ENCODE measurements at places on chromosomes 2 and 18.

GRCh38 chr18:45103319-45104048, 422.8 kb downstream of the SETBP1 start:
- no peak for DNase-seq

DNA sequence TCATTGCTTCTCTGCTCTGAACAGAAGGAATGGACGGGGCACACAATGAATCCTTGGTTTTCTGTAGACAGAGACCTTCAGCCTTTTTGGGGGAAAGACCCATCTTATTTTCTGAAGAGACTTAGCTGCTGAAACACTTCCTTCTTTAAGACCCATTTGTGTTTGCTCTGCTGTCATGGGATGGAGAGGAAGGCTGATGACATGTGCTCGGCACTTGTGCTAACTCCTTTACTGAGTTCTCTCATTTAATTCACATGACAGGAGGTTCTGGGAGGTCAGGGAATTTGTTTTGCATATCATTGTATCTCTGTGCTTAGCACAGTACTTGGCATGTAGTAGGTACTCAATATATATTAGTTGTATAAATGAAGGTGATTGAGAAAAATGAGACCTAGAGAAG, 39.0 kb downstream of the OXER1 start:
- no peak for DNase-seq

DNA sequence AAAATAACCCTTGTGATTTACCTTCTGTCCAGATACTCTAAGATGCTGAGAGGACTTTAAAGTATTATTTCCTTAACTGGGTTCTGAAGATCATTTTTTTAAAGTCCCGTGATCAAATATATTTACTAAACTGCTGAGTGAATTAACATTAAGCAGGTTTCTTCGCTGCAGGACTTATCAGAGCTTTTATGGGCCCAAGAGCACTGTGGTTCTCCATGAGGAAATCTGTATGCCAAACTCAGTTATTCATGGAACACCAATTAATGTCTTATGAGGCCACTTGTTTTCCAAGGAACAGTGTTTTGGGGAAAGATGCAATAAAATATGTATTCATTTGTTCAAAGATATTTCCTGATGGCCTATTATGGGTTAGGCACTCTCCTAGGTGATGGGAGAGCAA, 80.1 kb upstream of the ATG16L1 start:
- no peak for DNase-seq

- DNase-seq, result no peak
These were observed 27.6 kb downstream of the AAK1 start for GRCh38 chr2:69615969-69616368.

DNA sequence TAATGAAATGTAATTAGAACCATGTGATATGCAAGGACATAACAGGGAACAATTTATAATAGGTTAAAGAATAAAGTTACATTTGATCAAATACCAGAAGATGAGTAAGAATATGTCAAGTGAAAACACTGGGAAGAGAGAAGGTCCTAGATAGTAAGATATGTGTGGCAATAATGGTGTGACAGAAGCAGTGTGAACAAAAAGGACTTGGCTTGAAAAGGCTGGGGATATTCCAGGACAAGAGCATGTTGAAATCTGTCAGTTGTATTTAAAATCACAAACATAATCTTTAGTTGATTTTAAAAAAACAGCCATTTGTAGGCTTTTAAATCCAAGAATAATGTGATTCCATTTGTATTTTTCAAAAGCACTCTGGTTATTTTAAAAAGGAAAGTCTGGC, 1399.9 kb upstream of the SLC39A10 start:
- no peak for DNase-seq

DNA sequence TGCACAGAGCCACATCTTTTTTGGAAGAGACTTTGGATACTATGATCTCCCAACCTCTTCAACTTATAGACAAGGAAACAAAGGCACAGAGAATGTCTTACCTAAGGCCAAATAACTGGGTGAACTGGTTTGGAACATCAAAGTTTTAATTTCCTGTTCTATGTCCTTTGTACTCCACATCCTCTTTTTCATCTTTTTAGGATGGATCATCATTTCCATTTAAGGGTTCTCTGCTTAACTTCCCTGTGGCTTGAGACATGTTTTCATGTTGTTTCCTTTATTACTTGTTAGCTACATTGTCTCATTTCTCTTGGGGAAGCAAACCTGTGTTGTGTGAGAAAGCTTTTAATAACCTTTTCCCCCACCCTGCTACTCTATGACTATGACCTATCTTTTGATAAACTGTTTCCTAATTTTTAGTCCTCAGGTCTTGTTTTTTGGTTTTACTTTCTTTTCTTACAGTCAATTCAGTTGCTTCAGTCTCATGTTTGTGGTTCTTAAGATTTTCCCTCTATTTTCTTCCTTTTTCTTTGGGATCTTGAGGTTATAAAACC, 22.5 kb upstream of the RMND5A start:
- DNase-seq, result no peak

DNA sequence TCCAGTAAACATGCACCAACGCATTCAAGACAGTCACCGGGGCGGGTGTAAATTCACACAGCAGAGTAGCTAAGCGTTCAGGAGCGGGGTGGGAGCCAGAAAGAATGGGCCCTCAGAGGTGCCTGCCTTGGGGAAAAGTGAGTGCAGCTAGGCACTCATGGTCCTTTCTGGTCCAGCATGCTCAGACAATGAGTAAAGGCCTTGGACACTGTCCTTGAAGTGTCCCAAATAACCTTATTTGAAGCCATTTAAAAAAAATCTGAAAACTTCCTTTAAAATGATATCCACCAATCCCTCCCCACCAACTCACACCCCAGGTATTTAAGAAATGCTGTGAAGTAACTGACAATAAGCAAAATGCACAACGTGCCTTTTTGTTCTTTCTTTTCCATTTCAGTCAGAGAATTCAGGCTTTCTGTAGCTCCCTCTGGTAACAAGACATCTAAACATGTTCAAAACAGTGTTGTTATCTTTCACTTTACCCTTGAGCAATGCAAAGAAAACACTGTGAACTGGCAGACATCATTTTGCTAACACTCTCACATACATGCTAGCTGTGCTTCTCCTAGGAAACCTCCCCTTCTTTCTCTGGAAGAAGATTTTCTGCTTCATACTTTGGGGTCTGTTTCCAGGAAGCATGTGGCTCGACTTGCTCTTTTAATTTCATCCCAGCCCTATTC, 445.1 kb upstream of the SPRED2 start:
- no peak for DNase-seq

DNA sequence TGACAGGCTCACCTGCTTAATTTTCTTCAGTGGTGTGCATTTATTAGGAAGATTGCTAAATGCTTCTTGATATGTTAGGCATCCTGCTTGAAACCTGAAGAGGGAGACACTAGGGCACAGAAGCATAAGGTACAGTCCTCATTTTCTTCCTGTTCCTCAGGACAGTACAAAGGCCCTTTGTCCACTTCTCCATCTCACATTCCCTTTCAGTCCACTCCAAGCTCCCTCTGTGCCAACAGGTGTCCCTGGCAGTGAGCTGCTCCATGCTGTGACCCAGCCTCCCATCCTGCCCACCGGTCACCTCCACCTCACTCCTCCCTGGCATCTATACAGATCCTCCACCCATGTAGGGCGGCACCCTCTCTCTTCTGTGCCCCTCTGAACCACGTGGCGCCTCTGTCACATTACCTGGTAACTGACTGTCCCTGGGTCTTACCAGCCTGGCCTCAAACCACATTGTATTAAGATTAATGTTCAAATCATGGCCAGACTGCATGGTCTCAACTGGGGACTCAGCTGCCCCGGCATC, 162.8 kb downstream of the VAPA start:
- no peak for DNase-seq

GRCh38 chr2:122009561-122009960, 254.1 kb downstream of the TSN start:
- DNase-seq, result no peak

GRCh38 chr2:226683944-226684562, 115.6 kb downstream of the IRS1 start:
- DNase-seq, result no peak

DNA sequence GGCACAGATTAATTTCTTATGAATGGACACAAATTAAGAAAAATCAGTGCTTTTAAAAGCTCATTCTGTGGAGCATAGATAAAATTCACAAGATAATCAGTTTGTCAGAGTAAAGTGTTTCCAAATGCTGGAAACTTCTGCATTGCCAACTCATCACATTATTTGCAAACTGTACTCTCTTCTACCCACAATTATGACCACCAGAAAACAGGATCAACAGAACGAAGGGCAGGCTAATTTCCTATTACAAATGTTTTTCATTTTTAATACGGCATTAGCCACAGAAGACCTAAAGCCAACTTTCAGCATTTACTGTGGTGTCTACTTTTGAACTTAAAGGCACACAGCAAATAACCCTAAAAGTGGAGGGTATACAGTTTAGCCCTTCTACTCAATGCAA, 6.0 kb downstream of the IRS1 start:
- DNase-seq, result no peak

DNA sequence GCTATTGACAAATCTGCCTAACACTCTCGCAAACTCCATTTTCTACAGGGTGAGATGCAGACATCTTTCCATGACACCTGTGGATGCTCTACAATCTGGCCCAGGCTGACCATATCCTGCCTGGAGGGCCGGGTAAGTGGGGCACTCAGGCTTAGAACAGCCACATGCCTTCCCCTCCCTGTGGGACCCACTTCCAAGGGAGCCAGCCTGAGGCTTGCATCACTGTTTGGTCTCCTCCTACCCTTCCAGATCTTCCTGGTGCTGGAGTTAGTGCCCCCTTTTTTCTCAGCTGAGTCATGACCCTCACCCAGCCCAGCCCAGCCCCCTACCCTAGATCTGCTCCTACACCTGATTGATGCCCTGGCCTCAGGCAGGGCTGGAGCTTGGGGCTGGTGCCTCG, 150.2 kb upstream of the MSH6 start:
- DNase-seq, result no peak

GRCh38 chr2:240325016-240326007, 110.2 kb upstream of the GPC1 start:
- no peak for DNase-seq

DNA sequence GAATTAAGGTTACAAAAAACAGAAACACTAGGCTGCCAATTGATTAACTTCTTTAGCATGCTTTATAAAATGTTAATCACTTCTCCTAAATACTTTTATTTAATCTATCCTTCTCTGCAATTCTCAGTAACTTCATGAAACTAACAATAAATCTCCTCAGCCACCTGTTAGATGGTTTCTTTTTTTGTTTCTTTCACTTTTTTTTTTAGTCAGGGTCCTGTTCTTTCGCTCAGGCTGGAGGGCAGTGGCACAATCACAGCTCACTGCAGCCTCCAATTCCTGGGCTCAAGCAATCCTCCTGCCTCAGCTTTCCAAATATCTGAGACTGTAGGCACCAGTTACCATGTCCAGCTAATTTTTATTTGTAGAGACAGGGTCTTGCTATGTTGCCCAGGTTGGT, 213.4 kb upstream of the STK17B start:
- no peak for DNase-seq

GRCh38 chr2:44937688-44938240, 3.7 kb upstream of the SIX3 start:
- no peak for DNase-seq

- DNase-seq, result peak; percentile 57
These were observed 84.7 kb downstream of the EHD3 start for GRCh38 chr2:31318361-31319336.

GRCh38 chr2:230868947-230869913, 4.5 kb downstream of the ITM2C start:
- DNase-seq, result no peak

- DNase-seq, result no peak
These were observed 762 bp downstream of the INO80C start for GRCh38 chr18:35497027-35497369.

- DNase-seq, result no peak
These were observed 52.1 kb upstream of the LAPTM4A start for GRCh38 chr2:20103530-20103929.

- DNase-seq, result peak; percentile 8
These were observed 2.2 kb downstream of the TGIF1 start for GRCh38 chr18:3451989-3452749.

DNA sequence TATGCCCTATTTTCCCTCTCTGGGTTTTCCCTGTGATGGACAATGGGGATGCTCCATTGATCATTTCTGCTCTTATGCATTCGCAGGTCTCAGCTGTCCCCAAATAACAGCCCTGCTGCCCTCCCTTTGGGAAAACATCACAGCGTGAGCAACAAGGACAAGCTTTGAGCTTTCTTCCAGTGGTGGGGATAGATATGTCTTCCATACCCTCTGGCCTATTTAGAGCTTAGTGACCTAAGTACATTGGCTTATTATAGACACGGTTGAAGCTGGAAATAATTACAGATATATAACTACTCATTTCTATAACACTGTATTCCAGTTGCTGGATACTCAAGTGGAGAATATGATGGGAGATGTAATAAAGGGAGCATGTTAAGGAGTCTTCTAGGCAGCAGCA, 304.3 kb upstream of the MGAT5 start:
- DNase-seq, result no peak

GRCh38 chr2:232955856-232956255, 57.2 kb downstream of the NGEF start:
- no peak for DNase-seq

- peak; percentile 2 for DNase-seq
These were observed 80.2 kb downstream of the NDUFA10 start for GRCh38 chr2:239944694-239945551.

- DNase-seq, result no peak
These were observed 240.0 kb upstream of the NT5C1B start for GRCh38 chr2:18829251-18829902.

DNA sequence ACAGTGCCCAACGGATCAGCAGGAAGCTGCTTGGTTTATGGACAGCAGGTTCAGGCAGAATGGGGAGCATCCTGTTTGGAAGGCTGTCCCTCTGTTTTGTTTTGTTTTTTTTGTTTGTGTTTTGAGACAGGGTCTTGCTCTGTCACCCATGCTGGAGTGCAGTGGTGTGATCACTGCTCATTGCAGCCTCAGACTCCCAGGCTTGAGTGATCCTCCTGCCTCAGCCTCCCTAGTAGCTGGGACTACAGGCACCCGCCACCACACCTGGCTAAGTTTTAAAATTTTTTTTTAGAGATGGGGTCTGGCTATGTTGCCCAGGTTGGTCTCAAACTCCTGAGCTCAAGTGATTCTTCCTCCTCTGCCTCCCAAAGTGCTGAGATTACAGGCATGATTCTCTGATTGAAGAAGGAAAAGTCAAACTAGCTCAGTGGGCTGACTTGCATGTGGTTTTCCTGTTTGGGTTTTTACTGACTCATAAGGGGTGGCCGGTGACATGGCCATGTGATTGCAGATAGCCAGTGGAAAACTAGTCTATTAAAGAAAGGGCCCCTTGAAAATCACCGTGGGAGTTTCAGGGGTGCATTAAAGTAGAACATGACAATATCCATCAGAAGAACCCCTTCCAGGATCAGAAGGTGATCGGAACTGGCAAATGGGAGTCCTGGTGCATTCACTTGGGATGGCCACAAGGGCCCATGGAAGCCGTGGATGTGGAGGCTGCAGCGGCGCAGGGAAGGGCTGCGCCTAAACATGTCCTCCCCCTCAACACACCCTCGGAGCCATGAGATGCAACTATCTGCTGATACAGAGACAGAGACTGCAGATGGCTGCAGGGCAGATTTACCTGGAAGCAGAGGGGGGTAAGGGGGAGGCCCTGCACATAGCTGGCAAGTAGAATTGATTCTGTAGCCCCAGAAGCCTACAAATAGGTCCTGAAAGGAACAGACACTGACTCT, 26.5 kb downstream of the AQP12B start:
- no peak for DNase-seq

- DNase-seq, result no peak
These were observed at the start of gene LIMS2 for GRCh38 chr2:127675331-127676261. LIMS2 (minus strand) TSS chr2:127675530; CDS start chr2:127675024, 506 bp downstream.

All from T-helper 1 cell (primary cell).